ENCODE measurements at places on chromosomes 6 and 20.

- DNase-seq = peak; percentile 89
Measured at GRCh38 chr6:11851387-11851786, 72.8 kb upstream of the ADTRP start.

- no peak for DNase-seq
Measured at GRCh38 chr20:14412065-14412681, 74.8 kb upstream of the FLRT3 start.

DNA sequence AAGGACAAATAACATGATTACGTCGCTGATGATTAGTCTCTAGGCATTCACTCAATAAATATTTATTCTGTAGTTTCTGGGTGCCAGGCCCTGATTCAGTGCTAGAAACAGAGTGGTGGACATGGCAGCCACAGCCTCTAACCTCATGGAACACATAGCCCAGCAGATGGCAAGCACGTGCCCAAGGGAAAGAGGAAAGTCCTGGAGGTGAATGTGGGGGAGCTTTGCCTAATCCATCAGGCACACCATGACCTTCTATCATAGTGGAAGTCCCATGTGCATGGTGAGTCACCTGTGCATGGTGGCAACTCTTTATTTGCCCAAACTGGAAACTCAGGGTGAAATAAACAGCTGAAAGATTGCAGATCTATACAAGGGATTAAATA, 143.0 kb upstream of the TNFAIP3 start:
- no peak for DNase-seq

DNA sequence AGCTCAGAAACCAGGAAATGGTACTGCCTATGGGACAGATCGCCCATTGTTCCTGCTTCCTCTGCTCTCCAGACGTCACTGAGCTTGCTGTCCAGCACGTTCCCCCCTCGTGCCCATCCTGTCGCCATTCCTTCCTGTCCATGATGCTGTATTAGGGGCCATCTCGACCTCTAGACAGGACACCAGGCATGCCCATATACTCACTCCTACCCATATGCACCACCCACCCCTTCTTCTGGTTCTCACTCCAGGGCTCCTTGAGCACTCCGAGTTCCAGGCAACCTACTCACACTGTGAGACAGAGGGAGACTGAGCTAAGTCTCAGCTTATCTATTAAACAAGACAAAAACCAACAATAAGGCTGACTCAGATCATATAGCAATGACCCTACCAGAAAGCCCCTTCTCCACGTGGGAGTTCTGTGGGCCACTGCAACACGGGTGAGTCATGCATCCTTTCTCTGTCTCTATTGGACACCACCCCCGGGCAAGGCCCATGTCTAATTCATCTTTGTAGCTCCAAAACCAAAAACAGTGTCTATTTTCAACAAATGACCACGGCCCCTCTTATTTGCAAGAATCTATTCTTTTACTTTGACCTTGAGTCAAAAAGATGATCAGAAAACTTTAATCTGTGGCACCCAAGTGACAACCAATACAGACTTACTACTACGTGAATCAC, 65.7 kb downstream of the PSMG4 start:
- DNase-seq = peak; percentile 85

DNA sequence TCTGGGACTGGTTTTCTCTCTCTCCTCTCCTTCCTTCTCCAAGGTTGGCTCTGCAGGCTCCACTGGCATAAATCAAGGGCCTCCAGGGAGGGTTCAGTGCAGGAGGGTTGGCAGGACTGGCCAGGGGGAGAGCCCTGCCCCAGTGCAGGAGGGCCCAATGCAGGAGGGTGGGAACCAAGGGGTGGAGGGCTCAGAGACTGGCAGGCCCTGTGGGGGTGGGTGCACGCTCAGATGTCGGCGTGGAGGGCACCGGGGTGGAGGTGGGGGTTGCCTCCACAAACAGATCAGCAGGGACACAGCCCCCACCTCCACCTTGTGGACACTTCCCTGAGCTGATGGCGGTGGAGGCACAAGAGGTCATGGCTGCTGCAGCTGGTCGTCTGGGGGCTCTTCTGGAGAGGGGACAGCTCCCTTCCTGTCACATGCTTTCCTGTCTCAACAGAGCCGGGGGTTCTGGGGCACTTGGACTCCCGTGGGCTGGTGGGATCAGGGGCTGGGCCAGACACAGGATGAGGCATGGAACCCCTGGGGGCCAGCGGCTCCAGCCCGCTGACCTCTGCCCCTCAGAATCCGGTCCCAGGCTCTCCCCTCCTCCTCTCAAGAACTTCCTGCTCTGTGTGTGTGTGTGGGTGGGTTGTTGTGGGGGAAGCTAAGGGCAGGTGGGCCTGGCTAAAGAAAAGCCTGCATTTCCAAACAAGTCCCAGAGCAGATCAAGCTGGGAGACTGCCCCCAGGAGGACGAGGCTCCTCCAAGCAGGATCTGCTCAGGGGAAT, 2.7 kb upstream of the ABHD16B start:
- DNase-seq = peak; percentile 24

DNA sequence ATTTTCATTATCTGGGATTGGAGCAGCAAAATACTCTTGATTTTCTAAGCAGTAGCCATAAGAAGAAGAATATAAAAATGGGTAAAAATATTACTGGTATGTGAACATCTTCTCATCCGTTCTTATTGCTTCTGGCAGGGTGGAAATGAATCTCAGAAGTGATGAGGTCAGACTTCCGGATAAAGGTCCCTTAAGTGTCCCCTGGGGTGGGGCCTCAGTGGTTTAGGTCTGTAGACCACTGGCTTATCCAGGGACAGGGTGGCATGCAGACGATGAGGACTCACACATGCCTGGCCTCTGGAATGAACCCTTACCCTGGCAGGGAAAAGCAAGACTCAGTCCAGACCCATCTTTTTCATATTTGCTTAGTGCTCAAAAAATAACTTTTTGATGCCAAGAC, 143.3 kb downstream of the UST start:
- DNase-seq = no peak

DNA sequence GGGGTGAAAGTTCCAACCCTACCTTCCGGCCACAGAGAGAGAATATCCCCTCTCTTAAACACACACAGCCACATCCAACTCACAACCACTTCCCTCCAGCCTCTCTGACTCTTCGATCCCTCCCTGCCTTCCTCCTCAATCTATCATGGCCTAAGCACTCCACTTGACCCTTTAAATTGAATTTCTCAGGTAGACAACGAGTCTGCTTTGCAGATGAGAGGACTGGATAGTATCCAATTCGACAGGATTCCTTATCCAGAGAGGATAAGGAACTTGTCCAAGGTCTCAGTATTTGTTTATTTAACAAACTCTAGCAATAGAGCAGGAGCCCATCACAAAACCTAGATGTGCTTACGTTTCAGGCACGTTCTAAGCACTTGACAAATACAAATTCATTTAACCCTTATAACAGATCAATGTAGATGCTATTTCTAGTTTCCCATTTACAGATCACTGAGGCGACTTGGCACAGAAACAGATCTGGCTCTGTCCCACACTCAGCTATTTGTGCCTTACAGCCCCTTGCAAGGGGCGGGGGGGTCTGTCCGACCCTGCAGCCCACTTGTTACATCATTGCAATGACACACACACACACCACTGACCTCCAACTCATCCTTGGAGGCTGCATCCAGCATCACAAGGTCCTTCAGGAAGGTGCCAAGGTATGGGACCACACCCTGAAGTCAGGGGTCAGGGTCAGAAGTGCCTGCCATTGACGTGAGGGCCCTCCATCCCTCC, 4.5 kb downstream of the RGL2 start:
- no peak for DNase-seq

DNA sequence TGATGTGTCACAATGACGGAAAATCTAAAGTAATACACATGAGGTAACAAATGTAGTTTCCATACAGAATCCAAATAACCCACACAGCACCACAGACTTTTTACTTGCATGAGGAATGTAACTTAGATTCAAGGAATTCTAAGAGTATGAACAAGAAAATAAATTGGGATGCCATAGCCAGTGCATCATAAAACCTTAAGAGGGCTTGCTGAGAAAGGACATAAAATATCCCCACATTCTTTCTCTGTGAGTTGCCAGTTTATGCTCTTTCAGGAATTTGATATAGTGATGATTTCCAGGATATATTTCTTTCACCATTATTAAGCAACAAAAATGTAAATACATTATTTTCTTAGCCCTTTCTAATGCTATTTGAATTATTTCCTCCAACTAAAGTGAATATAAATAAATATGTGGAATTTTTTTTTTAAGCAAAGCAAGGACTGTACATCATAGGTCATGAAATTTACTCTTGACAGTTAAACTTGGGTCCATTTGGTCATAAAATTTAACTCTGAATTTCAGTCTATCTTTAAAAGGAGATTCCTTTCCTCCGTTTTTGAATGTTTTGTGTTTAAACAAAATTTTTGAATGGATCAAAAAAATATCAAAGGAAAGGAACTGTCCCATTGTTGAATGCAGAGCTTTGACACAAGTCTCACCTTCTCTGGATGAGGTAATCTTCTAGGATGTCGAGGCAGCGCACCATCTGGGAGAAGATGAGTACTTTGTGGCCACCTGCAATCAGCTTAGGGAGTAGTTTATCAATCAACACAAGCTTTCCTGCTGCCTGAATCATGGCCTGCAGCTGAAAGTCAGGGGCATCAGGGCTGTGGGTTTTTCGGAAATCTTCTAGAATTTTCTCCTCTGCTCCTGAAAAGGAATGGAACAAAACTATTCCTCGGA, 116.3 kb upstream of the EMILIN3 start:
- DNase-seq = peak; percentile 95

- DNase-seq = no peak
Measured at GRCh38 chr6:20236909-20237600, 24.8 kb upstream of the MBOAT1 start.

DNA sequence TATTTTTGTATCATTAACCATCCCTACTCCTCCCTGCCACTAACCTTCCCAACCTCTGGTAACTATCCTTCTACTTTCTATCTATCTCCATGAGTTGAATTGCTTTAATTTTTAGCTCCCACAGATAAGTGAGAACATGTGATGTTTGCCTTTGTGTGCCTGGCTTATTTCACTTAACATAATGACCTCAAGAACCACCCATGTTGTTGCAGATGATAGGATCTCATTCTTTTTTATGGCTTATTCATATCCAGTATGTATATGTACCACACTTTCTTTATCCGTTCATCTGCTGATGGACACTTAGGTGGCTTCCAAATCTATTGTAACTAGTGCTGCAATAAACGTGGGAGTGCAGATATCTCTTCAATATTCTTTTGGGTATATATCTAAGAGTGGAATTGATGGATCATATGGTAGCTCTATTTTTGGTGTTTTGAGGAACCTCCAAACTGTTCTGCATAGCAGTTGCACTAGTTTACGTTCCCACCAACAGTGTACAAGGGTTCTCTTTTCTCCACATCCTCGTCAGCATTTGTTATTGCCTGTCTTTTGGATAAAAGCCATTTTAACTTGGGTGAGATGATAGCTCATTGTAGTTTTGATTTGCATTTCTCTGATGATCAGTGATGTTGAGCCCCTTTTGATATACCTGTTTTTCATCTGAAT, 201.4 kb downstream of the ARHGAP18 start:
- no peak for DNase-seq

- DNase-seq = peak; percentile 67
Measured at GRCh38 chr20:36491901-36492617, 49.3 kb upstream of the MYL9 start.
